NCI-H345 (cell line): ENCODE measurements at places on chromosomes 16 and 17.

DNA sequence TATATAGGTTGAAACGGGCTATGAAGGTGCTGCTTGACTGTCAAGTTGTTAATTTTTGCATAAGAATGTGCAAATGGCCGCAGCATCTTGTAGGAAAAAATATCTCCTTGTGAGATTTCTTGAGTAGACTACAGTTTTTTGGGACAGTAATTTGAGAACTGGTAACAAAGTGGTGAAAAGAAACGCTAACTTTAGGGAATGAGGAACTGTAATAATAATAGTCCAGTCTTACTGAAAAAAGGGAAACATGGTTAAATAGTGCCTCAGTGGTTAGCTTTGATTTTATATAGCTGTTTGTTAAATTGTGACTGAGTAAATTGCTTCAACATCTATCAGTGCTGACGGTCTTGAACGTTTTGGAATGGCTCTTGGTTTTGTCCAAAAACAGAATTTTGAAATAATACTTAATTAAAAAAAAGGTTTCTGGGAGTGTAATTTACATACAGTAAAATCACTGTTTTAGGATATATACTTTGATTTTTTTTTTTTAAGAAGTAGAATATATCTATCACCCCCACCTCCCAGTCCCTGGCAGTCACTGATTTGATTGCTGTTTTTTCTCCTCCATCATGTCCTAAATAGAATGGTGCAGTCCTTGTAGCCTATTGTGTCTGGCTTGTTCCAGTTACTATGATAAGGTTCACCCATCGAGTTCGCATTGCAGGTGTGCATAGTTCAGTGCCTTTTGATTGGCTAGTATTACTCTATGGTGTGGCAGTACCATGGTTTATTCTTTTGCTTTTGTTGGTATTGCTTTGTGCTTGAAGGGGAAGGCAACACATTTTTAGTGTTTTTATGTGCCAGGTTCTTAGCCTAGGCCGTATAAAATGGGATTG, 2.8 kb downstream of the HAPSTR1 start:
- no peak for DNase-seq

DNA sequence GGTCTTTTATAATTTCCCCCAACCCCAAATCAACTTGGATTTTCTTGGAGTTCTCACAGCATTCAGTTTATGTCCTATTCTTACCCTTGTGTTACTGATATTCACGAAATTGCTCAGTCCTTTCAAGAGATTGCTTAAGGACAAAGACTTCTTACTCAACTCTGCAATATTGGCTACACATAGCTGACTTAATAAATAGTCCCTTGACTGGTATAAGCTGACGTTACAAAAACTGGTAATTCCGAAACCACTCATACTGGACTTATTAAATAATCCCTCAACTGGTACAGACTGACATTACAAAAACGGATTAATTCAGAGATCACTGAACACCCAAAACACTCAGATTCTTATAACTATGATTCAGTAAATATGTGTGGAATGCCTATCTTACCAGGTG, 860 bp downstream of the TIGD7 start:
- no peak for DNase-seq

GRCh38 chr17:10754861-10755591, 25.2 kb upstream of the TMEM220 start:
- DNase-seq, result no peak

DNA sequence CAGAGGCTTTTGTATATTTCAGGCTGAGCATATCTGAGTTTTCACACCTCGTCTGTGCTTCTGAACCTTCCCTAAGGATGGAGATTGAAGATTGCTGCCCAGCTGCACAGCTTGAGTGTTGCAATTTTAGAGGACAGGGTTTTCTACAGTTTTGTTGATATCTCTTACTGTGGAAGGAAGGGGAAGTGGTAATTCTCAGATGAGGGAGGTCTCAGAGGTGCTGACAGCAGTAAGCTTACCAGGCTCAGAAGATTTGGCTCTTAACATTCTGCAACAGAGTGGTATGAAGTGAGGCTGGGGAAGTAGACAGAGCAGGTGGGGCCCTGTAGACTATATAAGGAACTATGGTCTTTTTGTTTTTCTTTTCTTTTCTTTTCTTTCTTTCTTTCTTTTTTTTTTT, 45.8 kb upstream of the ARHGAP17 start:
- DNase-seq, result no peak

GRCh38 chr16:28984619-28985135, at the start of gene LAT:
LAT (plus strand) TSS chr16:28985052; CDS start chr16:28985418, 366 bp downstream.
- no peak for DNase-seq

DNA sequence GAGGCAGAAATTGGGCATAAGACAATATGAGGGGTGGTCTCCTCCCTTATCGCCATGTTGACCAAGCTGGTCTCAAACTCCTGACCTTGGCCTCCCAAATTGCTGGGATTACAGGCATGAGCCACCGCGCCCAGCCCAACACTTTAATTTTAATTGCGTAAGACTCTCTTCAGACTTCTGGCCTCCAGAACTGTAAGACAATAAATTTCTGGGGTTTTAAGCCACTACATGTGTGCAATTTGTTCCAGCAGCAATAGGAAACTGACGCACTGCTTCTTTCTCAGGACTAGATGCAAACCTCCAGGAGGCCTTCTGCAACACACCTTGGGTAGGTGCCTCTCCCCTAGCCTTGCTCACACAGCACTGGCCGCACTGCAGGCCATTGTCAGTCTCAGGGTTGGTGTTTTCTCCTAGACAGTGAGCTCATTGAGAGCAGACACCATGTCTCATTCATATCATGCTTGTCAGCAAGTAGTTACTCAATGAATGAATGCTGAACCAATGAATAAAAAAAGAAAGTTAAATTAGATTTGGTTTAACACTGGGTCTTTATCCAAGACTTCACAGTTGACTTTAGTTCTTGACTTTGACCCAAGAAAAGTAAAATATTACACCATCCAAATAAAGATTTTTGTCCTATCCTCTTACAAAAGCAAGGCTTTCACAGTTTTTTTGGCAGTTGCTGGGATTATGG, 5.5 kb upstream of the ACSF2 start:
- DNase-seq, result no peak

DNA sequence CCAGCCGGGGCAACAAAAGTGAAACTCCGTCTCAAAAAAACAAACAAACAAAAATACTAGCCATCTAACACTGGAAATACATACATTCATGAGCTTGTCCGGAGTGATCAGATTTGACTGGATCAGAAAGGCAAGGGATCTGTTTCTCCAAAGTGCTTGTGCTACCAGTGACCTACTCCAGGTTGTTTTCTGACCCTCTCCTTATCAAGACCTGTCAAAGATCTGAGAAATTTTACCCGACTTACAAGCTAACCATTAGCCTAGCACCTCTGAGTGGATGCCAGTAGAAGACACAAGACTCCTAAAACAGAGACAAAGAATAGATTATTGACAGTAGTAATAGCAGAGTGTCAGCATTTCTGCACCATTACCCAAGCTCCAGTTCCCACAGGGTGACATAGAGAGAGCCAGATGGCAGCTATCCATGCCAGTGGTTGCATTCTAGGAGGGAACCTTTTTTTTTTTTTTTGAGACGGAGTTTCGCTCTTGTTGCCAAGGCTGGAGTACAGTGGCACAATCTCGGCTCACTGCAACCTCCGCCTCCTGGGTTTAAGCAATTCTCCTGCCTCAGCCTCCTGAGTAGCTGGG, 9.8 kb downstream of the ASPA start:
- no peak for DNase-seq

DNA sequence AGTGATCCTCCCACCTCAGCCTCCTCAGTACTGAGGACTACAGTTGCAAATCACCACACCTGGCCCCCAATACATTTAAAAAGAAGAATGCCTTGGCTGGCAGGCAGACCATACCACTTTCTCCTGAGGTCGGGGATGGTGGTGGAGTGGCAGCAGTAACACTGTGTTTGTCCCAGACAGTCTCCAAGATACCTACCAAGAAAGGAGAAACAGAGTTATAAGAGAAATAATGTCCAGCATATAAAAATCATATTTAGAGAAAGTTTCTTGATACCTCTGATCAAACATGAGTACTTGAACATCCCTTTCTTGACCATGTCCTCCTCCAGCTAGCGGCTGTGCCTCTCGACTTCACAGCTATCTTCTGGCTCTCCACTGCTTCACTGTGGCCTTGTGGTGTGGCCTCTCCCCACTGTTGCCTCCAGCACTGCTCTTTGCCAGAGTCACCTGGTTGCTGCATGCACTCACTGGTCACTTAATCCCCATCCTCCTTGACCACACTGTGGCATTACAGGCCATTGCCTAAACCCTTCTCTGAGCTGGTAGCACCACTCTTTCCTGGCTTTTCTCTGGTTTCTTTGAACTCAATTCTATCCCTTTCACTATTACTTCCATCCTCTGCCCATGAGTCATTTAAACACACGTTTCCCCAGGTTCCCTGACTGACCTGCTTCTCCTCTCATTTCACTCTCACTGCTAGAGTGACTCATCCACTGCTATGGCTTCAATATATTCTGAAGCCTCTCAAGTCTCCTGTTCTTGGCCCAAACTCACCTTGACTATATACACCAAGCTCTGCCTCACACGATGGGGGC, 45.2 kb downstream of the XPO6 start:
- DNase-seq, result no peak

DNA sequence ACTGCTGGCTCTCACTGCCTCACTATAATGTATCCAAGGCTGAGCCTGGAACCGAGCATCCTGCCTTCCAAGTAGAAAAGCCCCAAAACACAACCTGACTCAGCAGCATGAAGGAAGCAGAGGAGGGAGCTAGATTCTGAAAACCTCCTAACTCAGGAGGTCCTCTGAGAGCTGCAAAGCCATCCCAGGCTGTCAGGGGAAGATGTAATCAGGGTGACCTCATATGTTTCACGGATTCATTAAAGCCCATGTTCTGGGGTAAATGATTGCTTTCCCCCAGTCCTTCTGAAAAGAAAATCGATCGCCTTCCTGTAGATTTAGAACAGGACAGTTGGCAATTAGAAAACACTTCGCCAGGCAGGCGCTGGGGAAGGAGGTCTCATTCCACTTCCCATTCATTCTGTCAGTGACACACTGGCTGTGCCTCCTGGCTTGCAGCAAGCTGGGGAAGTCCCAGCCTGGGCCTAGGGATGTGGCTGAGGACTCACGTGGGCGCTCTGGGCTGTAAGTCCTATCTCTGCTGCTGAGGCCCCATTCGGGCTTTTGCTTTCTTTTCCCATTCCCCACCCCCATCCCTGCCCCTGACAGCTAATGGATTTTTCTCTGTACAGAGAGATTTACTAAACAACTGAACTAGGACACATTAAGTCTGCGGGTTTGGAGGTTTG, 75.7 kb upstream of the TMEM132E start:
- DNase-seq, result no peak

GRCh38 chr17:35819455-35819854, 10.2 kb downstream of the TAF15 start:
- DNase-seq, result no peak

- no peak for DNase-seq
Observed at GRCh38 chr17:50048146-50048720, 7.7 kb upstream of the ITGA3 start.

GRCh38 chr17:61250335-61250890, 149.2 kb upstream of the TBX2 start:
- no peak for DNase-seq

- no peak for DNase-seq
Observed at GRCh38 chr17:66459811-66460270, 157.4 kb downstream of the PRKCA start.

DNA sequence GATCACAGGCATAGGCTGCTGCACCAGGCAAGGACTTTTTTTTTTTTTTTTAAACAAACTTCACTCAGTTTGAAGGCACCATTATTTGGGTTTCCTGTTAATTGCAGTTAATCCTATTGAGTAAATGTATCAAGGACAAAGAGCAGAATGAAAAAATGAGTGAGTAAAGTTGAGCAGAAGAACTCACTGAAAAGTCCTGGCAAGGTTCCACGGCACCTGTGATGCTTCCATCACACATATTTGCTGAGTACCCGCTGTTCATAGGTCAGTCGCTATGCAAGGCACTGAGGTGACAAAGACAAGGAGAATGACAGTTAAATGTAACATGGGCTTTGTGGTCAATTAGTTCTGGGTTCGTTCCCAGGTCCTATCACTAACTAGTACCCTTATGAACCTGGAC, 670.0 kb downstream of the MAF start:
- no peak for DNase-seq

GRCh38 chr17:32498391-32498790, 11.6 kb downstream of the CDK5R1 start:
- DNase-seq, result peak; percentile 40

DNA sequence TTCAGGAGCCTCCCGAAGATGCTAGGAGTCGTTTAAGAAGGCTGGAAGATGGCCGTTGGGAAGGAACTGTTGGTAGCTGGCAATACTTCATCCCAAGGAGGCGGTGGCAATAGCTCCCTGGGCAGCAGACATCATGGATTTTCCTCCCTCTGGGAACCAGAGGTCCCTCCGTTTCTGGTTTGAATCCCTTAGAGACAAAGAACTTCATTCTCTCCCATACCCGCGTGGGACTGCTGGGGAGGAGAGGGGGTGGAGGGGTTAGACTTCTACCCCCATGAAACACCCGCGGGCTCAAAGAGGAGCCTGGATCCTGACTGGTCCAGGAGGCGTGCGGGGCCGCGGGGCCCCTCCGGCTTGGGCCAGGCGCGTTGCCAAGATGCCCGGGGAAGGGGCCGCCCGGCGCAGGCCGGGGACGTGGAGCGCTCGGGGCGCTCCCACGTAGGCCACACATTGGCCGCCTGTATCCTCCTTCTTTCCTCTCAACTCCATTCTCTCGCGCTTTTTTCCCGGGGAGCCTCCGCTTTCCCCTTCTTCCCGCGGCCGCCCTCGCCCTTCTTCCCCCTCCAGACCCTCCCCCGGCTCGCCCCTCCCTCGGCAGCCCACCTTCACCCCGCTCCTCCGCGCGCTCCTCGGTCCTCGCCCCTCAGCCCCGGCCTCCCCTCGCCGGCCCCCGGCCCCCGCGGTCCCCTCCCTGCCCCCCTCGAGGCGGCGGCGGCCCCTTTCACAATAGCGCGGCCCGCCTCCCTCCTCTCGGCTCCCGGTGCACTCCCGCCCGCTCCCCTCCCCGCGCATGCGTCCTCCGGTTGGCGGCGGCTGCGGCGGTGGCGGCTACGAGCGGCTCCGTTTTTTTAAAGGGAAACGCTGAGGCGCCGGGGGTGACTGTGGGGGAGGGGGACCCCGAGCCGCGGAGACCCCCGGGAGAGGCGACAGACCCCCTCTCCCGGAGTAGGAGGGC, at the start of gene MSL1:
MSL1 (plus strand) TSS at position 791 of the 955 bp plus-strand sequence. CDS start 642 bp downstream, outside the sequence.
- DNase-seq, result peak; percentile 75

DNA sequence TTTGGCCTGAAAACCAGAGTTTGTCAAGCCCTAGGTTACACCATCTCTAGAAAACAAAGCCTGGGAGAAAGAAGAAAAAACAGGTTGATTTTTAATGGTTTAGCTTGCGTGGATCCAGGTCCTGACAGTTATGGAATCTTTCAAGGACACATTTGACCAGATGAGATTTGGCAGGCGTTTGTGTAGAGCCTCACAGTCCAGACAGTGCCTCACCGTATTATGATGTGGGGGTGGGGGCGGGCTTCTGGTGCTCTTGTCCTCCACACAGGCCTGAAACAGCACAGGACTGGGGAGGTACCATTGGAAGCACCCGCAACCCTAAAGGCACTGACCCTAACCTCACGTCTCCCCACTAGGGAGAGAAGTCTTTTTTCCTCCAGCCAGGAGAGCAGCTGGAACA, 19.6 kb downstream of the MVP start:
- no peak for DNase-seq

GRCh38 chr17:13598353-13599167, 3.2 kb downstream of the HS3ST3A1 start:
- DNase-seq, result no peak
